ENCODE measurements at places on chromosomes 2 and 18. TPM values are rescaled to one million over a fixed set of nuclear protein-coding genes. Genes with fewer than 3 reads are reported as not detected.

DNA sequence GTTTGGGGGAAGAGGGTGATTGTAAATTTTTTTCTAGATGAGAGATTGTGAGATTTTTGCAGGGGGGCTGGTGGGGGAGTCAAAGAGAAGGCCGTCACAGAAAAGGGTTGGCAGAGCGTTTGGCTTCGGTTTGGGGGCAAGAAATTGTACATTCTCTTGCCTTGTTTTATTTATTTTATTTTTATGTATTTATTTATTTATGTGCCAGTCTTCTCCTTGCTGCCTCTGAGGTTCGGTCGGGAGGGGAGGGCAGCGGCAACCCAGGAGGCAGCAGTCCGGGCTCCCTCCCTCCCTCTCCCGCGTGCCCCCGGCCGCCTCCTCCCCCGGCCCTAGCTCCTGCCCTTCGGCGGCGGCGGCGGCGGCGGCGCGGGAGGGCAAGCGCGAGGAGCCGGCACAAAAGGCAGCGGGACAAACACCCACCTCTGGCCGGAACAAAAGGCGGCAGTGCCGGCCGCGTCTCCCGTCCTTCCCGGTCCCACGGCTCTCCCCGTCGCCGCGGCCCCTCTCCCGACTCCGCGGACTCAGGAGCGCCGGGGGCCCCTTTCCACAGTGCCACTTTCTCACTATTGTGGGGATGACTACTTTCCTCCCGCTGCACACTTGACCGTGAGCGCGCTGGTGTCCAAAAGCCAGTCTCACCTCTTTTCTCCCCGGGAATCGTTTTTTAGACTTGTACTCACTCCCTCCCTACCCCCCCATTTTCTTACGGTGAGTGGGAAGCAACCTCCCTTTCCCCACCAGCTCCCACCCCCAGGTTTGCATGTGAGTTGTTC lies 1.2 kb downstream of the BCL11A start:
- DNase-seq = no peak

DNA sequence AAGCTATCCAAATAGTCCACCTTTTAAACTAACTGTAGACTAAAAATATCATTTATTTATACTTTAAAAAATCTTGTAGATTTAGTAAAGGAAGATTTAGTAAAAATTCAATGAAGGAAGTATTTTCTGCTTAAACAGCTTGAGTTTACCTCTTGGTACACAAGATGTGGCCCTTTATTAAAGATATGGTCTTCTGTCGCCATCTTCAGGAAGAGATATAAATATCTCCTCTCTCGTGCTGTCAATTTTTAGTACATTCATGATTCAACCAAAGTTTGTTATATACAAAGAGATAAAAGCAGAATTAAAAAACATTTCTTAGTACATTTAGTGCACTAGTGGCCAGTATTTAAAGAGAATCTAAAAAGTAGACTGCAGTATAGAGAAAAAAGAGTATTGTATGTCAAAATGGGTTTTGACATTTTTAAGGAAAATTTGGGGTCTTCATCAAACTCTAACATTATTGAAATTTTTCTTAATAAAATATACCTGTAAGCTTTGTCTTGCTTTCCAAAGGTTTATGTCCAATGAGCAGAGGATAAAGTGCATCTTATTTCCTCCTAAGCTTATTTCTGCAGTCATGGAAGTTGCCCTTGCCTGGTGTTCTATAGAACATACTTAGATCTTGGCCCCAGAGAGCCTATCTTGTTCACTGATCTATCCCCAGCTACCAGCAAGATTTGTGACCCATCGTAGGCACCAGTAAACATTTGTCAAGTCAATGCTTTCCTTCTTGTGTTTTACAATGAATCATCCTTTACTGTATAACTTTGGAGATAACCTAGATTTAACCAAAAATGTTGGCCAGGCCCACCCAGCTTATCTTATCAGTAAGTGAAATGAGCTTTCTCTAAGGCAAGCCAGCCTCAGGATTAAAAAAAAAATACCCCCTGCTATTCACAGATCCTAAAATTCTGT lies 18.5 kb upstream of the EML6 start:
- peak; percentile 75 for DNase-seq

DNA sequence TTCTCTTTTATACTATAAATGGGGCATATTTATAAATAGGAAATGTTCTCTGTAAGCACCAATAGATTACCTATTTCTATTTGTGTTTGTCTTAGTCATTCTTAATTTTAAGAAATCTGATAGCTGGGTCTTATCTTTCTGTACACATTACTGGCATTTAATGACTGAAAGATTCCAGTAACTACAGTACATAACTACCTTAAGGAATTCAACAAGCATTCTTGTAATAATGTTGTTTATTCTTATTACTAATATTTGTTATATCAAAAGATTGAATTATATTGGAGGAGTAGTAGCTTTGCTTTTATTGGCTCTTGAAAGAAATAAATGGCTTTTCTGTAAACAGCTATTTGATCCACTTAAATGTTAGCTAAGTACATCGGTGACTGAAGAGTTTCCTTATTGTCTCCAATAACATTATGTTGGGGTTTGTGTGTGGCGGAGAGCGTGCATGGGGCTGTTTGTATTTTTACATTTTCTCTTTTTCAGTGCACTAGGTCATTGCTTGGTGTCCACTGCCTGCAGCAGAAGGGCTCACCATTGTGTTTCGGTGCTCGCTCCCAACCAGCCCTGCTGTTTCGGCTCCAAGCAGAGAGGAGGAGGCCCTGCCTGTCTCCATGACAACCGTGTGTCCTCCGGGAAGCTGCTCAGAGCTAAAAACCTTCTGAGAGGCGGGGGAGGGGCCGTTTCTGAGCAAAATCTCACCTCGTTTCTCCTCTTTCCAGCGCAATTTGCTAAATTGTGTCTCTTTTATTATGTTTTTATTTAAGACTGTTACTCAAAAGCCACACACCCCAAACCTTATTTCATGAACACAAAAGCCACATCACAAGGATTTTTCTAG lies 112.5 kb upstream of the SLC38A11 start:
- DNase-seq = no peak

DNA sequence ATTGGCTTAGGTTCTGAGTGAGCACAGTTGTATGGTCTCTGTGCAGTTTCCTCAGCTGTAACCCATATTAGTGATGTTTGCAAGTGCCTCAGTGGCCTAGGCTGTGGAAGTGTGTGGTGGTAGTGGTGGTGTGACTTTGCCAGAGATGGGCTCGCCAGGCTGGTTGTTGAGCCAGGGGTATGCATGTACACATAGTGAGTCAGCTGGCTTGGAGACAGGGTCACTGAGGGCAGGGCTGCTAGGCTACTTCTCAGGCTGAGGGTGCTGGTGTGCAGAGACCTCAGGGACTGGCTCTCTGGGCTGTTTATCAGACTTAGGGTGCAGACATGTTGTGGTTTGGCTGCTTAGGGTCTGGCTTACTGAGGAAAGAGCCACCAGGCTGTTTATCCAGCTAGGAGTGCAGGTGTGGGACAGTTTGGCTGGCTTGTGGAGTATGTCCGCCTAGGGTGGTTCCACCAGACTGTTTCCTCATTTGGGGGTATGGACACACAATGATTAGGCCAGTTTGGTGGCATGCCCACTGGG lies 15.0 kb downstream of the APLF start:
- DNase-seq = no peak

The AGXT gene
- not detected for total RNA-seq

The CFAP65 gene
- not detected for total RNA-seq

Data from lung microvascular endothelial cell (primary cell).